ENCODE measurements at places on chromosomes 7 and 10. TPM values are rescaled to one million over a fixed set of nuclear protein-coding genes. Genes with fewer than 3 reads are reported as not detected.

DNA sequence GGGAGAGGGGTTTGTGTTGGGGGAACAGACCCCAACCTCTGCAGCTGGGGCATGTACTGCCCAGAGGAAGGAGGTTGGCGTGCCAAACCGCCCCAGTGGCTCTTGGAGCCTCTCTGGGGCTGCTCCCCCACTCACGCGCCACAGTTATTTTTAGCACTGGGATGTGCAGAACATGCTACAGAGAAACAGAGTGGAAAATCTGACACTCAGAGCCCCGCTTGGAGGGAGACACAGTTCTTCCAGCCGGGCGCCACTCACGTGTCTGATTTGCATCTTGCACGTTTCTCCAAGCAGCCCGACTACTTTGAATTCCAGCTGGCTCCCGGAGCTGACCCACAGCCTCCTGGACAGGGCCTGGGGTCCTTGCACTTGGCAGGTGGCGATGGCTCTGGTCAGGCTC is 182.0 kb downstream of the RPS24 start:
- no peak overlapping the region for H3K27ac ChIP-seq
- H3K4me1 ChIP-seq: peaks cover 10% of the 10 kb centered on the region
- no peaks in the 10 kb centered on the region for H3K36me3 ChIP-seq
- H3K27me3 ChIP-seq: peaks cover 20% of the 10 kb centered on the region

- H3K27me3 ChIP-seq: peaks cover 4% of the 10 kb centered on the region
- no peak overlapping the region for H3K27ac ChIP-seq
- H3K36me3 ChIP-seq: no peaks in the 10 kb centered on the region
- H3K4me3 ChIP-seq: no peak overlapping the region
- no peak for DNase-seq
- peaks cover 4% of the 10 kb centered on the region for H3K4me1 ChIP-seq
Observed at GRCh38 chr10:24552346-24553016, 171.2 kb downstream of the ARHGAP21 start.

Gene PGAM1
- total RNA-seq: 298 TPM

Gene SFXN4
- 23.2 TPM for total RNA-seq

- H3K27ac ChIP-seq: no peak overlapping the region
- H3K36me3 ChIP-seq: no peaks in the 10 kb centered on the region
- no peak for DNase-seq
- no peak overlapping the region for H3K4me3 ChIP-seq
- peaks cover 2% of the 10 kb centered on the region for H3K27me3 ChIP-seq
Observed at GRCh38 chr10:93947055-93947454, 46.7 kb upstream of the PLCE1 start.

DNA sequence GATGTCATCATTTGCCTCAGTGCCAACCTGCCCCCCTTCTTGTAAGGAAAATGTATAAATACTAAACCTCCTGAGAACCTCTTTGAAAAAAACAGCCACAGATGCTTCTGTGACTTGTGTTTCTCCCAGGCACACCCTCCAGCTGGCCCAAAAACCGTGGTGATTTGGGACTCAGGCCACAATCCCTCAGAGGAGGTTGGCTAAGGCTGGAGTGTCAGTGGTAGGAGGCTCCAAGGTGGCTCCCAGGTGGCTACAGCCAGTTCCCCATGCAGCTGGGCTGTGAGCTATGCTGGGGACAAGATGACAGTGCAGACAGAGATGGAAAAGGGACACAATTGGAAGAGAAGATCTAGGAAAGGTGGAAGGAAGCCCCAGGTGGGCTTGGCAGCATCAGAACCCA is 104.7 kb downstream of the CPXM2 start:
- H3K4me3 ChIP-seq: no peak overlapping the region
- H3K4me1 ChIP-seq: no peaks in the 10 kb centered on the region
- H3K27ac ChIP-seq: no peak overlapping the region
- H3K27me3 ChIP-seq: peaks cover 16% of the 10 kb centered on the region

Gene SLC18A2
- total RNA-seq: 0.14 TPM

DNA sequence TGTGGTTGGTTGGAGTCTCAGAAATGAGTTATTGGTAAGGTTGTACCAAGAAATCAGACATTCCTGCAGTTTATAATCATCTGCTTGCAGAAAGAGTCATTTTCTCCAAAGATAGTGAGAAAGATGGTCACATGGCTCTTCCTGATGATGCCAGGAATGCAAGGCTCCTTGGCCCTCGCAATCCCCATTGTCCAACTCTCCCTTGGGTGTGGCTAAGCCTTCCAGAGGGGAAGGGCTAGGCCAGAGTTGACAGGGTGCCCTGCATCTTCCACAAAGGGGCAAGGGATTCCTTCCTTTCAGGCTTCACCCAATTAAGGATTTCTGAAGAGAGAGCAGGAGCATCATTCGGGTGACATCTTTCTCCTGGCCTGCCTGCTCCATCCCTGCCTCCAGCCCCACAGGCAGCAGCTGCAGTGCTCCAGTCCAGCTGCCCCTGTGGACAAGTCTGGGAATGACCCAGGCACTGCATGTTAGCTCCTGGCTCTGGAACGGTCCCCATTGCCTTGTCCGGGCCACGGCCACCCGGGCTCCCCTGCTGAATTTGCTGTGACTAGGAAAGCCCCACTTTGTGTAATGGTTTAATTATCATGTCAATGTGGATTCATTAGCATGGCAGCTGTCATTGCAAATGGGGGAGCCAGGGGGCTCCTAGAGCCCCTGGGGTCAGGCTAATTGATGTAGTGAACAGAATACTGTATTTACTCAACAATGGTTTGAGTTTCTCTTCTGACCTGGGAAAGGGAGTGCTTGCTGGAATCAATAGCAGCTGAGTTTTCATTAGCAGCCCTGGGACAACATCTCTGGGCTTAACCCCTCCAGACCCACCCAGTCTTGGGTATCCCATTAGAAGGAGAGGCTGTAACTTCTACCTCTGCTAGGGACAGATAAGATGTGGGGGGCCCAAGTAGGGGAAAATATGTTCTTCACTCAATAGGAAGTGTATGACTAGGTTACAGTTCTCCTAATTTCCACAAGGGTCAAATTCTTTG is 112.6 kb upstream of the TBX20 start:
- no peak overlapping the region for H3K27ac ChIP-seq
- H3K36me3 ChIP-seq: no peaks in the 10 kb centered on the region
- DNase-seq: no peak

GRCh38 chr7:111401516-111401915 is 160.8 kb downstream of the IMMP2L start:
- no peak overlapping the region for H3K4me3 ChIP-seq
- H3K36me3 ChIP-seq: no peaks in the 10 kb centered on the region
- no peaks in the 10 kb centered on the region for H3K4me1 ChIP-seq
- H3K27me3 ChIP-seq: no peaks in the 10 kb centered on the region

- DNase-seq: no peak
- no peaks in the 10 kb centered on the region for H3K4me1 ChIP-seq
- H3K27ac ChIP-seq: no peak overlapping the region
- no peak overlapping the region for H3K4me3 ChIP-seq
- peaks cover 8% of the 10 kb centered on the region for H3K27me3 ChIP-seq
- H3K36me3 ChIP-seq: no peaks in the 10 kb centered on the region
Observed at GRCh38 chr10:77905781-77906180, 20.8 kb downstream of the DLG5 start.

DNA sequence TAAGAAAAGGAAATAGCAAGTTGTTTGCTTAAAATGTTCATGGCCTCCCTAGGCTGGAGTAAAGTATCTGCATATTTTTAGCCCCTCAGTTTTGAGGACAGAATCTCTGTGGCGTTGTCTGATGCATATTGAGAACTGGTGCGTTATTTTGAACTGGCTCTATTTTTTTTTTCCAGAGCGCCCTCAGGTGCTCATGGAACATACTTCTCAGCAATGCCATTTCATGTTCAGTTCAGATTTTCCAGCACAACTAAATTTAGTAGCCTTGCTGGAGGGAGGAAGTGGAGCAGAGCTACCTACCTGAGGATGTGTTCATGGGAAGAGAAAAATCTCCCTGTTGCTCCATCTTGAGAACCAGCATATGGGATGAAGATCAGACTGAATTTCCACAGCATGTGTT is 870.5 kb downstream of the LRMDA start:
- H3K4me3 ChIP-seq: no peak overlapping the region
- H3K36me3 ChIP-seq: no peaks in the 10 kb centered on the region
- H3K27ac ChIP-seq: peak overlapping the region; percentile 37
- DNase-seq: no peak
- H3K27me3 ChIP-seq: no peaks in the 10 kb centered on the region

DNA sequence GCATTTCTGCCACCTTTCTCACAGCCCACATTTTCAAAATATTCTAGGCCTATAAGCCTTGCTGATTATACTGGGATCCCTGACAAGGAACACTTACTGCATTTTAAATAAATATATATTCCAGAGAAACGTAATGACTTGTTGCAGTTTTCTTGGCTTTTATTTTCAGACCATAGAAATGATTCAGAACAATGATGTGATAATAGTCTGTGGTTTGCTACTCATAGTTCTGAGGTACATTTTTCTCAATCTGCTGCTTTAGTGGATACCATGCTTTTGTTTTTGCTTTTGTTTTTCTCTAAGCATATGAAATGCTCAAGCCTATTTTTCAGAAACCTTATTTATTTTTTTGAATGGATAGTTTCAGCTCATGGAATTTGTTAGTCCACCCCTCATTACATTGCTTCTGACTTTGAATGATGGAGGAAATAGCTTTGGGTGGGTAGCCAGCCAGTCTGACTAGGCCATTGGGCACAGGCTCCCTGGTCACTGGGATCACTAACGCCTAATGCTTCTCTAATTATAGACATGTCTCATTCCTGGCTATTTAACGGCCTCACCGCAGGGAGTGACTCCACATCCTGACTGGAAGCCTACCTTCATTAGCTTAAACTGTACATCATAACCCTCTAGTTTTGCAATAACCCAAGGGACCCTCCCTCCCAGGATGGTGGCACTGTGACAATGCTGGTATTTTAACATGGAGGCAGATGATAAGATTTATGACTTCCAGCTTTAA is 66.1 kb downstream of the MBL2 start:
- H3K4me3 ChIP-seq: no peak overlapping the region
- no peaks in the 10 kb centered on the region for H3K4me1 ChIP-seq
- DNase-seq: no peak
- H3K27ac ChIP-seq: no peak overlapping the region
- no peaks in the 10 kb centered on the region for H3K36me3 ChIP-seq

Gene C10orf143
- total RNA-seq: 6.6 TPM

- H3K36me3 ChIP-seq: no peaks in the 10 kb centered on the region
- no peaks in the 10 kb centered on the region for H3K4me1 ChIP-seq
- no peak overlapping the region for H3K4me3 ChIP-seq
- DNase-seq: no peak
Observed at GRCh38 chr10:106252541-106252940, 912.0 kb downstream of the SORCS1 start.

- H3K27ac ChIP-seq: no peak overlapping the region
- no peak for DNase-seq
- no peak overlapping the region for H3K4me3 ChIP-seq
- H3K36me3 ChIP-seq: no peaks in the 10 kb centered on the region
- peaks cover 2% of the 10 kb centered on the region for H3K27me3 ChIP-seq
- H3K4me1 ChIP-seq: peaks cover 3% of the 10 kb centered on the region
Observed at GRCh38 chr7:30927559-30927958, 15.9 kb downstream of the AQP1 start.

DNA sequence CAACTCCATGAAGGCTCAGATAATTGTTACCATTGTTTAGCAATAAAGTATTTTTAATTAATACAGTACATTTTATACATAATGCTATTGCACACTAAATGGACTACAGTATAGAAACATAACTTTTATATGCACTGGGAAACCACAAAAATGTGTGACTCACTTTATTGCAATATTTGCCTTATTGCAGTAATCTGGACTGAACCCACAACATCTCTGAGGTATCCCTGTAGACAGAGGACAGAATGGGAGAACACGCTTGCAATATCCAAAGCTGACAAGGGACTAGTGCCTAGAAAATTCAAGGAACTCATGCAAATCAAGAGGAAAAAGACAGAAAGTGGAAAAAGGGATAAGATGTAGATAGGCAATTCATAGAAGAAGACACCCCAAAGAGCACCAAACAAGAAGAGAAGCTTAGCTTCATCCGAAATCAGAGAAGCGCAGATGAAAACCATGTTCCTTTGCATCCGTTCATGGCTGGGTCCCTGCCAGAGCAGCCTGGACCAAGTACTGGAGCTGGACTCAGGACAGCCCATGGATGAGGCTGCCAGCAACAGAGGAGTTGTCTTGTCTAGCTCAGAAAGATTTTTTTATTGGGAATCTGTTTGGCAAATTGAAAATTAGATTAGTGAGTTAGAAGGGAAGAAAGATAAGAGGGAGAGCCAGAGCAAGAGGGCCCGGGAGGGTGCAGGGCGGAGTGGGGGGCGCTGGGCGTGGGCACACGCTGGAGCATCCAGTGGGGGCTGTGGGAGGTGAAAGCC is 16.0 kb upstream of the GALNTL5 start:
- H3K4me3 ChIP-seq: no peak overlapping the region
- no peak overlapping the region for H3K27ac ChIP-seq
- H3K36me3 ChIP-seq: peaks cover 2% of the 10 kb centered on the region

- peak overlapping the region; percentile 57 for H3K27ac ChIP-seq
- H3K4me1 ChIP-seq: peaks cover 20% of the 10 kb centered on the region
- peaks cover 5% of the 10 kb centered on the region for H3K36me3 ChIP-seq
- DNase-seq: no peak
Observed at GRCh38 chr7:101216001-101216859, 1.2 kb downstream of the PLOD3 start.

Data from activated naive CD8-positive, alpha-beta T cell treated with anti-CD3 and anti-CD28 coated beads, Interleukin-2, amount 10 ng/mL, durations not matched to agents 7 days and 5 days (primary cell).